ENCODE measurements at places on chromosomes 5 and 9. TPM values are rescaled to one million over a fixed set of nuclear protein-coding genes. Genes with fewer than 3 reads are reported as not detected.
A peak's percentile ranks its signal among the peaks of the same experiment; 100 is the strongest.

GRCh38 chr9:34592895-34593601 is 3.5 kb upstream of the CNTFR start:
- peaks cover 27% of the 10 kb centered on the region for H3K4me1 ChIP-seq
- no peak overlapping the region for H3K27ac ChIP-seq
- H3K27me3 ChIP-seq = peaks cover 28% of the 10 kb centered on the region
- no peak overlapping the region for H3K4me3 ChIP-seq
- no peak for DNase-seq

ALDH1A1 gene
- polyA plus RNA-seq = not detected

GPR150 gene
- polyA plus RNA-seq = 0.61 TPM

PTGDS gene
- polyA plus RNA-seq = 0.47 TPM

GRCh38 chr5:163502521-163502920 is 2.9 kb upstream of the MAT2B start:
- no peaks in the 10 kb centered on the region for H3K27me3 ChIP-seq
- peaks cover 28% of the 10 kb centered on the region for H3K4me1 ChIP-seq
- peak overlapping the region; percentile 95 for H3K4me3 ChIP-seq
- peak overlapping the region; percentile 99 for H3K27ac ChIP-seq
- no peaks in the 10 kb centered on the region for H3K36me3 ChIP-seq

GRCh38 chr9:33416996-33417395 is 14.6 kb upstream of the AQP7 start:
- peaks cover 45% of the 10 kb centered on the region for H3K4me1 ChIP-seq
- no peaks in the 10 kb centered on the region for H3K27me3 ChIP-seq
- DNase-seq = no peak
- no peaks in the 10 kb centered on the region for H3K36me3 ChIP-seq
- no peak overlapping the region for H3K4me3 ChIP-seq
- H3K27ac ChIP-seq = no peak overlapping the region

DNA sequence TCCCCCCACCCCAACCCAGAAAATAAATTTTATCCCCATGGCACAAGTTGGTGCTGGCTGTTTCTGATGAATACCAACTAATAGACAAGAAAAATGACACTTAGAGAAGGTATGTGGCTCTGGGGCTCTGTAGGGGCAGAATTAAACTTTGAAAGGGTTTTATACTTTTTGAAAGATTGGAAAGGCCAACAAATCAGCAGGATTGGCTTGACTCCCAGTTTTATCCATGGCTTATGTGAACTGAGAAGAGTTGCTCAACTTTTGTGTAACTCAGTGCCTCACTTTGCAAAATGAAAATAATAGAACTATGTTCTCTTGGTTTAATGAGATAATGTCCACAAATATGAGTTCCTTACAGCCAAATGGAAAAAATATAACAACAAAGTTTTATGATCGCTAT is 288.9 kb upstream of the KIF2A start:
- H3K27me3 ChIP-seq = no peaks in the 10 kb centered on the region
- no peak for DNase-seq
- no peaks in the 10 kb centered on the region for H3K36me3 ChIP-seq
- no peak overlapping the region for H3K4me3 ChIP-seq
- no peak overlapping the region for H3K27ac ChIP-seq

- no peaks in the 10 kb centered on the region for H3K36me3 ChIP-seq
- no peaks in the 10 kb centered on the region for H3K27me3 ChIP-seq
- H3K4me3 ChIP-seq = peak overlapping the region; percentile 18
- H3K27ac ChIP-seq = peak overlapping the region; percentile 62
Observed at GRCh38 chr5:134079748-134080581, 34.5 kb upstream of the TCF7 start.

GRCh38 chr5:135398160-135398854 is 724 bp downstream of the MACROH2A1 start:
- DNase-seq = peak; percentile 83
- no peaks in the 10 kb centered on the region for H3K27me3 ChIP-seq
- peak overlapping the region; percentile 70 for H3K4me3 ChIP-seq

DNA sequence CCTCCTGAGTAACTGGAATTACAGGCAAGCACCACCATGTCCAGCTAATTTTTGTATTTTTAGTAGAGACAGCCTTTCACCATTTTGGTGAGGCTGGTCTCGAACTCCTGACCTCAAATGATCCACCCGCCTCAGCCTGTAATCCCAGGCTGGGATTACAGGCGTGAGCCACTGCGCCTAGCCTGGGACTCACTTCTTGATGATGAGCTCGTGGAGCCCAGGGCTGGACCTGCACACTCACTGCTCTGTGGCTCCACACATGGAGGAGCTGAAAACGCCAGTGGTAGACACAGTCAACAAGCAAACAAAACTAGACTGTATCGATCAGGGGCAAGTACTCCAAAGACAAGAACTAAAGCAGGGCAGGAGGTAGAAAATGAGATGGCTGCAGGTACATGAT is 59.8 kb upstream of the RPL26L1 start:
- no peaks in the 10 kb centered on the region for H3K4me1 ChIP-seq
- DNase-seq = no peak
- H3K4me3 ChIP-seq = no peak overlapping the region
- peaks cover 20% of the 10 kb centered on the region for H3K36me3 ChIP-seq

GRCh38 chr5:125189531-125189941 is 443.1 kb upstream of the ZNF608 start:
- H3K27me3 ChIP-seq = no peaks in the 10 kb centered on the region
- no peaks in the 10 kb centered on the region for H3K36me3 ChIP-seq
- H3K4me3 ChIP-seq = no peak overlapping the region
- no peak for DNase-seq
- no peaks in the 10 kb centered on the region for H3K4me1 ChIP-seq
- no peak overlapping the region for H3K27ac ChIP-seq

- no peaks in the 10 kb centered on the region for H3K36me3 ChIP-seq
- H3K4me1 ChIP-seq = no peaks in the 10 kb centered on the region
- H3K27ac ChIP-seq = no peak overlapping the region
- no peaks in the 10 kb centered on the region for H3K27me3 ChIP-seq
- DNase-seq = no peak
Observed at GRCh38 chr5:126526493-126526892, 68.5 kb downstream of the ALDH7A1 start.

MEIKIN gene
- not detected for polyA plus RNA-seq

GRCh38 chr9:92763721-92764380 is 782 bp downstream of the BICD2 start:
- H3K4me3 ChIP-seq = peak overlapping the region; percentile 73
- H3K36me3 ChIP-seq = no peaks in the 10 kb centered on the region
- peaks cover 43% of the 10 kb centered on the region for H3K4me1 ChIP-seq
- H3K27ac ChIP-seq = peak overlapping the region; percentile 61

RANBP17 gene
- not detected for polyA plus RNA-seq

DNA sequence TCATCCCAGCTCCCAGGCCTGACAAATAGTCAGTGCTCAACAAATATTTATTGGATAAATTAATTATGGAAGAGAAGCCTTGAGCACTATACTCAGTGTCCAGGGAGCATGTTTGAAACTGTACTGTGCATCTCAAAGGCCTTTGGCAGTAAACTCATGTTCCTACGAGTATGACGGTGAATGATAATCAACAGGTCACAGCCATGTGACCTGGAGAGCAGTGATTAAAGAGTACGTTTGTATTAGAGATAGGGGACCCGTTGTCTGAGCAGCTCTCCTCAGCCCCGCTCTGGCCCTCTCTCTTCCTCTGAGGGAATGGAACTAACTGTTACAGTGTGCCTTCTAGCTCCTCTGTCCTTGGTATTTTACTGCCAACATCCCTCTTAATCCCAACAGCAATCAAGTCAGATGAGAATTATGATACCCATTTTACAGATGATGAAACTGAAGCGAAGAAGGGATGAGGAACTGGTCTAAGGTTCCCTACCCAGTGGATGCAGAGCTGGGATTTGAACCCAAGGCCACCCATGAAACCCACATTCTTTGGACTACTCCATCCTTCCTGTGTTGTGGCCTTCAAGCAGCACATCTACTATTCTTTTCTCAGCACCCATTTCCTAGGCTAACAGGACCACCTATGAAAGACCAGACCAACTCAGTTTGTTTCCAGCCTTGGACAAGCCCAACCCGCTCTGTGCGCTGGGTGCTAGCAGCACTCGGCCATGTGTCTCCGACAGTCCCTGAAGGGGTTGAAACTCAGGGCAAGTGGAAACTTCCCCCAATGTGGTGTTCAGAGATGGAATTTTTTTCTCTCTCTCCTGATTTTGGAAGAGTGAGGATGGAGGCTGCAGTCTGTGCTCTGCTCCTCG is 34.9 kb downstream of the SPRY4 start:
- no peak for DNase-seq
- no peak overlapping the region for H3K4me3 ChIP-seq

DNA sequence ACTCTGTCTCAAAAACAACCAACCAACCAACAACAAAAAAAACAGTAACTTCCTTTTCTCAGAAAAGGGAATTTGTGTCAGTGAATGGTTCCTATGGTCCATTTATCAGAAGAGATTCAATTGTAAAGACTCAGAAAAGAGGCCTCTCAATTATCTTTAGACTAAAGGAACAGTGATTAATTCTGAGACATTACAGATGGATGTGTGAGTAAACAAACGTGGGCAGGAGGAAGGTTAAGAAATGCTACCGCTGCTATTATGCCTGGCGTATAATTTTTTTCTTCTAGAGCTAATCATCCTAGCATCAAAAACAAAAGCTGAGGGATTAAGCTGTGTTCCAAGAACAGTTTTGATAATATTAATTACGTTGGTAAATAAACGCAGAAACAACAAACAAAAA is 52.9 kb upstream of the JMY start:
- no peaks in the 10 kb centered on the region for H3K27me3 ChIP-seq
- H3K4me3 ChIP-seq = no peak overlapping the region
- no peaks in the 10 kb centered on the region for H3K4me1 ChIP-seq

- no peak overlapping the region for H3K27ac ChIP-seq
- H3K4me3 ChIP-seq = no peak overlapping the region
- DNase-seq = no peak
- H3K4me1 ChIP-seq = no peaks in the 10 kb centered on the region
Observed at GRCh38 chr5:133384903-133385302, 227.4 kb downstream of the FSTL4 start.

- no peak overlapping the region for H3K4me3 ChIP-seq
- peaks cover 7% of the 10 kb centered on the region for H3K4me1 ChIP-seq
- no peak for DNase-seq
- H3K27me3 ChIP-seq = no peaks in the 10 kb centered on the region
Observed at GRCh38 chr5:91367908-91368648, 15.0 kb downstream of the ARRDC3 start.

GRCh38 chr5:133297293-133297692 is 245.5 kb downstream of the HSPA4 start:
- no peak for DNase-seq
- H3K4me3 ChIP-seq = no peak overlapping the region
- H3K27ac ChIP-seq = no peak overlapping the region
- no peaks in the 10 kb centered on the region for H3K4me1 ChIP-seq
- peaks cover 2% of the 10 kb centered on the region for H3K27me3 ChIP-seq

ATP10B gene
- not detected for polyA plus RNA-seq
